ENCODE measurements at places on chromosomes 11 and 22. TPM values are rescaled to one million over a fixed set of nuclear protein-coding genes. Genes with fewer than 3 reads are reported as not detected.

CNIH2 gene
- total RNA-seq: 2.0 TPM

ADAMTS8 gene
- total RNA-seq: not detected

FLRT1 gene
- 0.02 TPM for total RNA-seq

- DNase-seq: no peak
These were observed 88.4 kb upstream of the SLC22A12 start for GRCh38 chr11:64502634-64503033.

DNA sequence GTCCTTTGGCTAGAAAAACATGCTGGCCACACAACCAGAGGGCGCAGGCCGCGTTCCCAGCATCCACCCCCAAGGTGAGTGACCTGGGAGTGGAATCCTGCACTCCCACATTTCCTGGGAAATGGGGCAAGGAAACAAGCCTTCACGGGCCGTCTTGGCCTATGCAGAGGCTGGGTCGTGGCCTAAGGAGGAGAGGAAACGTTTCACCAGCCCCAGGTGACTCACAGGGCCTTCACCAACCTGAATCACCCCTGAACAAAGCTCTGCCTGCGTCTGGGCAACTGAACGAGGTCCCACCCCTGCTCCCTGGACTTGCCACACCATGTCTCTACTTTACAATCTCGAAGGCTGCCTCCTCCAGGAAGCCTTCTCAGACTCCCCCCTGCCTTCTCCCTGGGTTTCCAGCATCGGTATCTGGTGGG lies 13.2 kb downstream of the MYH9 start:
- DNase-seq: peak; percentile 90

- no peak for DNase-seq
These were observed 15.1 kb downstream of the APOL6 start for GRCh38 chr22:35663371-35663770.

DNA sequence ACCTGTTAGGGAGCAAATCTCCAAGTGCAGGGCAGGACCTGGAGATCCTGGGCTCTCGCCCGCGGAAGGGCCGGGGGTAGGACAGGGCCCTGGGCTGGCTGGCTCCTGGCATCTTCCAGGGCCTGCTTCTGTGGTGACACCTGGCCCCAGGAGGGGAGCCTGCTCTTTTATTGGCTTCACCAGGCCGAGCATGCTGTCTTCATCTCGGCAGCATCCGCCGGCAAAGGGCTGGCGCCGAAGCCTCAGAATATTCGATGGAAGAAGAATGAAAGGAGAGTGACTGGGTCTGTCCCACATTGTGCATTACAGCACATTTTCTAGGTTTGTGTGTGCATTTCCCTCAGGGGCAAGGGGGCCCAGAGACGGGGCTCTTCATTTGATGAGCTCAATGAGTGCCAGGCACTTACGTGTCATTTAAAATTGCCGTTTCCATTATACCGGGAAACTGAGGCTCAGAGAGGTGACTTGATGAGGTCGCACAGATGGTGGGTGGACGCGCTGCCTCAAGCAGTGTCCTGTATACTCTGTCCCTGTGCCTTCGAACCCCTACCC lies 70.0 kb downstream of the RBX1 start:
- DNase-seq: no peak

DNA sequence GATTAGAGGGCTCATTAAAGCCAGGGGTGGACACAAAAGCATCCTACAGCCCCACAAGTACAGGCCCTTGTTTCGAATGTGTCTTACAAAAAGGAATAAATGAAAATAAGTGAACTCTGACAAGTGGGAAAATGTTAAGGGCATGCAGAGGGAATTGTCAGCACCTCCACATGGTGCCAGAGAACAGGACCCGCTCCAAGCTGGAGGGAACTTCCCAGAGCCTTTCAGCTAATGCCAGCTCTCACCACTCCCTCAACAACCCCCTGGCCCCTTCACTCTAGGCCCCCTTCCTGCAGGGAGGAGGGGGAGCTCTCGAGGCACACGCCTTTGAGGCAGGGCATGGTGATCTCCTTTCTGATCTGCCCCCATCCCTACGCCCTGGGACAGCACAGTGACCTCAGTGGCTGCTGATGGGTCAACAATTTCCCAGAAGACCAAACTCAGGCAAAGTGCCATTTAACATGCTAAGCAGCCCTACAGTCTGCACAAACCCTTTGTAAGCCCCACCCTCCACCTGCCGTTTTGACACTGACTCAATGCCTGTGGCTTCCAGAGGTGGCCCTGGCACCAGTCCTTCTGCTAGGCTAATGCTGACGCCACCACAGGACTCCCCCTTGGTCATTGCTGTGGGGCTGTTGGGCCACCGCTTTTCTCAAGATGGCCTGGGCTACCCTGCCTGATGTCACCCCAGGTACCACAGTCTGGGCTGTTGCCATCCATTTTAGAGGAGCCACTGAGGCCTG lies 12.5 kb upstream of the CHST1 start:
- no peak for DNase-seq

GRCh38 chr11:107472966-107473365 lies 15.3 kb upstream of the CWF19L2 start:
- no peak for DNase-seq

DNA sequence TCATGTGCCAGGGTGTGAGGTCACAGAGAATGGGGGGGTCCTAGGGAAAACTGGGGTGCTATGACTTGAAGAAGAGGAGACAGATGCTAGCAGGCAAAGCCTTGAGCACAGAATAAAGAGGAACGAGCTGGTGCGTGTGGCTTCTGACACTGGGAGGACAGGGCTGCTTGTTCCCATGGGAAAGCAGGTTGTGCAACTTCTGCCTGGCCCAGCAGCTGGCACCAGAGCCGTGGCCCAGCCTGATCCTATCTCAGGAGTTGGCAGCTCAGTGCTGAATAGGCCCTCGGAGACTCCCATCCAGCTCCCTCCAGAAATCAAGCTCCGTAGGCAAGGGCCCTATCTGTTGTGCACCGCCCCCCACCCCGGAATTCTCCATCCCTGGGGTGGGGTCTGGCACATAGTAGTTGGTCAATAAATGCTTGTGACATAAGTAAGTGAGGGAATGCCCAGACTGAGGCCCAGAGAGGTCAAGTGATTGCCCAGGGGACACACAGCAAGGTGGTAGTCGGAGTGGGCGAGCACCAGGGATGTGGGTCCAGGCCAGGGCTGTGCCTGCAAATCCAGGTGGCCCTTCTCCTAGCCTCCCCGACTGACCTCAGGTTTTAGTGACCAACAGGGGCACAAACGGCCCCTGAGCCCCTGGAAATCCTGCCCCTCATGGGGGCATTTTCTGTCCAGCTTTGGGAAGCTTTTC lies 19.5 kb upstream of the FADD start:
- DNase-seq: no peak

GRCh38 chr11:111759778-111760407 lies 6.3 kb downstream of the PPP2R1B start:
- no peak for DNase-seq

DNA sequence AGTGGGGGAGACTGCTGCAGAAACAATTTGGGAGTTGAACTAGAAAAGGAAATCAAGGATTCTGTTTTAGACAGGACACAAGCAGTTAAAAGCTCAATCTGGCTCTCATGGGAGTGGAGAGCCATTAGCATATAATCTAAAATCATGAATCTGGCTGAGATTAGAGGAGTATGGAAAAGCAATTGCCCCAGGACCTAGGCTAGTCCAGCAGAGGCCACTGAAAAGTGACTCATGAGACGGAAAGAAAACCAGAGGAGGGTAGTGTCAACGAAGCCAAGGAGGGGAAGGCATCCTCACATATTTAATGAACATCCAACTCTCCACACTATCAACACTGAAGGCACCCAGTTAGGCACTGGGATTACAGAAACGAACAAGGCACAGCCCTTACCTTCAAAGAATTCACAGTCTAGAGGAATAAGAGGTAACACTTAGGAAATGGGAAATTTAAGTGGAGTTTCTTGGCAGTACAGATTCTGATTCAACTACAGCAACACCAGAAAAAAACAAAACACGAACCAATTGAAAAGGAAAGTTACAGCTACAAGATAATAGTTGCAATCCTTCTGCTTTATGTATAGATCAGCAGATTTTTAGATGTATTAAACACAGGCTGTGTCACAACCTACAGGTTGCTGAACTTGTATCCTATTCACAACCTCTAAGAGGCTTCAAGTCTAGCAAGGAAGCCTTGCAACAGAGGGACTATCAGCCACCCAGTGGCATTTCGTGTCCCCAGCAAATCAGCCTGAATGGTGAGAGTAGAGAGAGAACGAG lies 43.7 kb upstream of the CHST1 start:
- no peak for DNase-seq

GRCh38 chr11:68003846-68004550 lies at the start of gene UNC93B1:
TSS of gene UNC93B1 (minus strand) at chr11:68004097. CDS start at chr11:68004043, 54 bp downstream.
- peak; percentile 85 for DNase-seq

DNA sequence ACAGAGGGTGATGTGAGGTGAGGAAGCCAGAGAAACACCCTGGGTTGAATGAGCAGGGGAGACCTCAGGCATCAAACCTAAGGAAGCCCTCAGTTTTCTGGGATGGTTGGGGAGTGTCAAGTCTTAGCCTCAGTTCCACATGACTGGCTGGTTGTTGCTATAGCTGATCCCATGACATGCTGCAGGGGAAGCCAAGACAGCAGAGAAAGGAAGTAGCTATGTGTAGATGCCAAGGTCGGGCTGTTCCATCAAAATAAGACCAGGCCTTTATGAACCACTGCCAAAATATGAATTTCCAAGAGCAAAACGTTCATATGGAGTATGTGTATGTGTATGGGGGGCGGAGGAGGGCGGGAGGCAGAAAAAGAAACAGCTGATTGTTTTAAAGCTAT lies 11.6 kb downstream of the CD59 start:
- peak; percentile 66 for DNase-seq

- DNase-seq: no peak
These were observed 7.1 kb downstream of the CASP12 start for GRCh38 chr11:104891135-104891534.

DNA sequence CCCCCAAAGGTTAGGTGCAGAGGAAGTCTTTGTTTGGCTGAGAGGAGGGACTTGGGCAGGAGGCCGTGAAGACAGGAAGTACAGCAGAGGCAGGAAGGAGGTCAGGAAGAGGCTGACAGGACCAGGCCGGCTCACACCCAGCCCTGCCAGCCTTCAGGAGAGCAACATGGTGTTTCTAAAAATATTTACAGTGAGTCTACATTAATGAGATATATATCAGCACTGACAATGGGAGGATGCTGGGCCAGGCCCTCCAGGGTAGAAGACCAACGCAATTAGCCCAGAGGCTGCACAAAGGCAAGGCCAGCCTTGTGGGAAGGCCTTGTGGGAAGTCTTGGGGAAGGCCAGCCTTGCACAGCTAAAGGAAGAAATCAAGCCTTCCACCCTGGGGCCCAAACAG lies 7.9 kb upstream of the APLNR start:
- no peak for DNase-seq

DNA sequence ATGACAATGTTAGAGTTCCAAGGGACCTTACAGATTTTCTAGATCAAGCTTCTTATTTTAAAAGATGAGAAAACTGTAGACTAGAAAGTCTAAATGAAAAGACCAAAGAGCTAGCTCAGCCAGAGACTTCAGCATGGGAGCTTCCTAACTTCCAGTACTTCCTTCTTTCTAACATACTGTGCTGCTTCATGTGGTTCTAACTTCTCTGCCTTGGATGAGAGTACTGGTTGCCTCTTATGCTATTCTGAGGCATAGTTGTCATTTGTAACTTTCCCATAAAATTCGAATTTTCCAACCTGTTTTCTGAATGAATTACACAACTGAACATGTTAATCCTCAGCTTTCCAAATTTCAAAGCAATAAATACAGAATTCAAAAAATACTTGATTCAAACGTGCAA lies 1.8 kb downstream of the MTMR2 start:
- peak; percentile 17 for DNase-seq

GRCh38 chr11:119506436-119506835 lies 83.5 kb upstream of the THY1 start:
- DNase-seq: no peak
